ENCODE measurements at places on chromosomes 7 and 10.

DNA sequence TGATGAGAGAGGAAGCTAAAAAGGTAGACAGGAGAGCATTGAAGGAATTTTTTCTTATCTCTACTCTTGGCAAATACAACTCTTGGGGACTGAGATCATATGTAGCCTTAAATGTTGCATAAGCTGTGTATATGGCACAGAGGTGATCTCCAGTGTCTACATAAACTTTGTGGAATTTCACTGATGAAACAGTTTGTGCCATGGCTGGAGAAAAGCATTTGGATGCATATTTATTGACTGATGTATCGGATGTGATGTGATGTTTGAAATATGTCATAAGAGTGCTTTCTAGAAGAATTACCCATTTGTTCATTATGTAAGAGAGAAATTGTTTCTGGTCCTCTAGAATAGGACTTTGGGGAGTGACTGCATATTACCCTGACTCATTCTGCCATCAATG lies 244.9 kb upstream of the LRRTM3 start:
- DNase-seq = no peak

- DNase-seq = no peak
Measured at GRCh38 chr7:23713285-23714149, 3.5 kb downstream of the STK31 start.

GRCh38 chr10:124033887-124034218 lies 59.5 kb downstream of the CHST15 start:
- DNase-seq = no peak

DNA sequence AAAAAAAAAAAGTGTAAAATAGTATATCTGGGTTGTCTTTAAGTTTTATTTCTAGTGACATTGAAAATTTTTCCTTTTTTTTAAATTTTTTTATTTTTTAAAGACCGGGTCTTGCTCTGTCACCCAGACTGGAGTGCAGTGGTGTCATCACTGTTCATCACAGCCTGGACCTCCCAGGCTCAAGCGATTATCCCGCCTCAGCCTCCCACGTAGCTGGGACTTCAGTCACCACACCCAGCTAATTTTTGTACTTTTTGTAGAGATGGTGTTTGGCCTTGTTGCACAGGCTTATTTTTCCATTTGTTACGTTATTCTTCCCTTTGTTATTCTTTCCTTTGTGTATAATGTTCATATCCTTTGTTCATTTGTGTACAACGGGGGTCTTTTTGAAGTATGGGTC lies 30.1 kb downstream of the TSPAN14 start:
- no peak for DNase-seq

GRCh38 chr7:100705320-100705752 lies 585 bp upstream of the POP7 start:
- DNase-seq = peak; percentile 60

GRCh38 chr10:31602541-31603234 lies 283.7 kb downstream of the ZEB1 start:
- DNase-seq = no peak

Data from CMK (cell line).